ENCODE measurements at places on chromosomes 11 and 22.

- no peak for DNase-seq
Measured at GRCh38 chr11:35313760-35314153, 105.6 kb downstream of the SLC1A2 start.

DNA sequence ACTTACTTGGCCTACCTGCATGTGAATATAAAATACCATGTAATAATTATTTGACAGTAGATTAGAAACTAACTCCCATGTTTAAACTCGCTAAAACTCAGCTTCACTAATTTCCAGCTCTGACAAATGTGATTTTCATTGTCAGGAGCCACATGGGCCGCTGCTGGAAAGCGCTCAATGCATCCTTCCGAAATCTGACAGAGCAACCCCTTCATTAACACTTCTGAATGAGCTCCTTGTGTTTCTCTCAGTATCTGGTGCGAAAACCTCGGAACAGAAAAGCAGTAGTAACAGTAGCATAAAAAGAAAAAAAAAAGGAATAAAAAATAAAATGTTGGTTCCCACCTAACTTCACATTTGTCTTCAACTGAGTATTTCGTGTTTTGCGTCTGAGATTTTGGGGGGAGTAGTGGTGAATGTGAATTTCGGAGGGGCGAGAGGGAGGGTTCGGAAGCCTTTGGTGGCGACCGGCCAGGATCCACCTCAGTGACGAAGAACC lies 710 bp downstream of the MTCH2 start:
- DNase-seq = no peak

DNA sequence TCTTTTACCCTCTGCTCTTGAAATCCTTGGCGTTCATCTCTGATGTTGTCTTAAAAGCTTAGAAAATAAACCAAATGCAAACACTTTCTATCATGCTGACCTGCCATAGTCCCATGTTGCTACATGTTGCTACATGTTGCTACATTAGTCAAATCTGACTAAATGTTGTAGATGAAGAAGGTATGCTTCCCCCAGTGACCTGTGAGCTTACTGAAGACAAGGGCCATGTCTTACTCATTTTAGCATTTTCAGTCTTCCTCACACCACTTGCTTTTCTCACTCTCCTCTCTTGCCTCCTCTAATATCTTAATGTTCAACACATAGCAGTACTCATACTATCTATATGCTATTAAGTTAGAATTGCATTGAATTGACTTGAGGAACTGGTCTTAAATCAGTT lies 346.4 kb upstream of the MTNR1B start:
- no peak for DNase-seq

DNA sequence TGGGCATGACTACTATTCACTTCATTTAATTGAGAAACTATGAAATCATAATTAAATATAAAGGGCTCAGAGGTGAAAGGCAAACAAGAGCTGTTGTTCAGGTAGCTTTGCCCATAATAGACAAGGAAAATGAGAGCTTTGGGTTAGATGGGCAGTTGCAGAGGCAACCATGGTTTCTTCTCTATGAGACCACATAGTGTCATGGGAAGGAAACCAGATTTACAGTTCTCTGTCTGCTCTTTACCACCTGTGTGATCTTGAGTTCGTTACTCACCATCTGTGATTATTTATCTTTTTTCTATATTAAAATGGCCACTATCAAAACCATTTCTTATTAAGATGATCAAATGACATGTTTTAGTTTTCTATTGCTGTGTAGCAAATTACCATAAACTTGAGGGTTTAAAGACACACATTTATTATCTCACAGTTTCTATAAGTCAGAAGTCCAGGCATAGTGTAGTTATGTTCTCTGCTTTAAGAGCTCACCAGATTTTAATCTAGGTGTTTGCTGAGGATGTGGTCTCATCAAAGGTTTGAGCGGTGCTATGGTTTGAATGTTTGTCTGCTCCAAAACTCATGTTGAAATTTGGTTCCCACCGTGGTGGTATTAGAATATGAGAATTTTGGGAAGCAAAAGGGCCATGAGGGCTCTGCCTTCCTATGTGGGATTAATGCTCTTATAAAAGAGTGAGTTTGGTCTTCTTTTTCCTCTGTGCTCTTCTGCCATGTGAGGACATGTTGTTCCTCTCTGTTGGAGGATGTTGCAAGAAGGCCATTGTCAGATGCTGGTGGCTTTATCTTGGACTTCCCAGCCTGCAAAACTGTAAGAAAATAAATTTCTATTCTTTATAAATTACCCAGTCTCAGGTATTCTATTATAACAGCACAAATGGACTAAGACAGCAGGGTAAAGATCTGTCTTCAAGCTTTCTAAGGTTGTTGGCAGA lies 38.2 kb downstream of the OR2AG2 start:
- no peak for DNase-seq

GRCh38 chr22:49763138-49763537 lies 64.5 kb downstream of the BRD1 start:
- DNase-seq = no peak

DNA sequence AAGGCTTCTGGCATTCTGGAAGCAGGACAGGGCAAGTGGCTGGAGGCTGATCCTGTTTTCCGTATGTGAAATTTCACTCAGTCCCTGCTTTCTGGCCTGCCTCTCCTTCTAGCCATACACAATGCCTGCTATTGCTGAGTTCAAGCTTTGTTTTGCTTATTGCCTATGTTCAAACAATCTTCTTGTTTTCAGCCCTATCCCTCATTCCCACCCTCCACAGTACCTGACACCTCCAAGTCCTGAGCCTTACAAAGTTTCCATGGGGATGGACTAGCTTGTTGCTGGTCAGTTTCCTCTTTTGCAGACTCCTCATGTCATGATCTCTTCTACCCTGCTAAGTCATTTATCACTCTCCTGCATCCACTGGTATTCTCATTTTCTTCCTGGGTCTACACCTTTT lies 38.1 kb downstream of the FAM76B start:
- no peak for DNase-seq

DNA sequence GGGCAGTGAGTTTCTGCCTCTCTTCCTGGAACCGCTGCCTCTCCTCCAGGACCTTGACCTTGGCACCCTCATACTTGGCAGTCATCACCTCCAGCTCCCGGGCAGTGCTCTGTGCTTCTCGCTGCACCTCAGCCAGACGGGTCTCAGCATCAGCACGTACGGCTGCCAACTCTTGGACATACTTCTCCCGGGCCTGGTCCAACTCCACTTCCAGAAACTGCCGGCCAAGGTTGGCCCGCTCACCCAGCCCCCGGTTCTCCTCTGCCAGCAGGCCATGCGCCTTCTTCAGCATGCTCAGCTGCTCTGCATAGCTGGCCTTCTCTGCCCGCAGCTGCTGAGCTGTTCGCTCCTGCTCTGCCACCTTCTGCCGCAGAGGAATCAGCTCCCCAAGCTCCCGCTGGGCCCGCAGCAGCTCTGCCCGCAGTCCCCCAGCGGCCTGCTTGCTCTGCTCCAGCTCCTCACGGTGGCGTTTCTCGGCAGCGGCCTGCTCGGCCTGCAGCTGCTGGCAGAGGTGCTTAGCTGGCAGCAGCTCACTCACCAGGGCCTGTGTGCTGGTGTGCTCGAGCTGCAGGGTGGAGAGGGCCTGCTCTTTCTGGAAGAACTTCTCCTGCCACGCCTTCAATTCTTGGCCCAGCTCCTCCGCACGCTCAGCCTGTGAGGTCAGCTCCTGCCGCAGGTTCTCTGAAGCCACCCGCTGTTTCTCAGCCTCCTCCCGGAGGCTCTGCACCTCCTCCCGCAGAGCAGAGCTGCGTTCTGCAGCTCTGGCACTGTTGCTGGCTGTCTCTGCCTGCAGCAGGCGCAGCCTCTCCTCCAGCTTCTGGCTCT lies 14.4 kb downstream of the IL18BP start:
- no peak for DNase-seq

GRCh38 chr11:121431820-121432526 lies 20.1 kb upstream of the SORL1 start:
- DNase-seq = no peak

GRCh38 chr11:32430568-32431381 lies 4.6 kb downstream of the WT1 start:
- no peak for DNase-seq

DNA sequence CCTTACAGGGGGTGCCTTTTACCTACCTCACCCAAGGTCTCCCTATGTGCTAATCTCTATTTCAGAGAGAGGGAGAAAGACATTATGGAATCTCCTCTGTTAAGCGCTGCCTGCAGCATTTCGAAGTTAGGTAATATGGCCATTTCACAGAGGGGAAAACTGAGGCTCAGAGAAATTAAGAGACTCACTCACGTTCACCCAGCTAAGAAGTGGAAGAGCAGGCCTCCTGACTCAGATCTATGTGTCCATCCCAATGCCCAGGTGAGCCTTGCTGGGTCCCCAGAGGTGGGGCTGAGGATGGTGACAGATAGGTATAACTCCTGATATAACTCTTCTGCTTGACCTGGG lies 147.0 kb downstream of the FBXO7 start:
- no peak for DNase-seq

- DNase-seq = no peak
Measured at GRCh38 chr22:50416996-50417395, 57.8 kb downstream of the SBF1 start.

GRCh38 chr22:41123151-41123550 lies 30.8 kb downstream of the EP300 start:
- DNase-seq = no peak

- DNase-seq = no peak
Measured at GRCh38 chr11:16812274-16812673, 73.8 kb downstream of the C11orf58 start.

DNA sequence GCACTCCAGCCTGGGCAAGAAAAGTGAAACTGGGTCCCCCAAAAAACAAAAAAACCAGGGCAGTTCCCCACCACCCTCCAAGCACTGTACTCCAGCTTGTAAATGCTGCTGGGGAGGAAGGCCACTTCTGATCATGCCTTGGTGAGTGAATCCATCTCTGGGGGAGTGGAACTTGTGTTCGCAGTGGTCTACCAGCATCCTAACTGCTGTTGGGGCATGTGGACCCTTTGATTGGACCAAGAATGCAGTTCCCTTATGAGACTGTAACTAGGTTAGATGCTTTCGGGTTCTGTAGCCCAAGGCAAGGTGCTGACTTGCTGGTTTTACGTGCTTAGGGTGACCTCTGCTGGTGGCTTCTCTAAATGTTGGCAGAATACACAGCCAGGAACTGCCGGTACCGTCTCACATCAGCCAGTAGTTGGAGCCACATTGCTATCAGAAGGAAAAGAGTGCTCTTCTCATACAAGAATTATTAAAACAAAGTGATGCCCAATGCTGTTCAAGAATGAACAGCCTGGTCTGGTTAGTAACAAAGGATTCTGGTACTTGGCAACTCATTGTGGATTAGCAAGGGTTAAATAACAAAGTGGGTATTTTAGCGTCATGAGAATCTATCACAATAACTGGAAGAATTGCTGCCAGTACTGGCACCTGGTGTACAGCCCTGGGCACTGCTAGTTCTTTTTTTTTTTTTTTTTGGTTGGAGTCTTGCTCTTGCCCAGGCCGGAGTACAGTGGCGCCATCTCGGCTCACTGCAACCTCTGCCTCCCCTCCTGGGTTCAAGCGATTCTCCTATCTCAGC lies 13.0 kb downstream of the EIF1AD start:
- peak; percentile 80 for DNase-seq

DNA sequence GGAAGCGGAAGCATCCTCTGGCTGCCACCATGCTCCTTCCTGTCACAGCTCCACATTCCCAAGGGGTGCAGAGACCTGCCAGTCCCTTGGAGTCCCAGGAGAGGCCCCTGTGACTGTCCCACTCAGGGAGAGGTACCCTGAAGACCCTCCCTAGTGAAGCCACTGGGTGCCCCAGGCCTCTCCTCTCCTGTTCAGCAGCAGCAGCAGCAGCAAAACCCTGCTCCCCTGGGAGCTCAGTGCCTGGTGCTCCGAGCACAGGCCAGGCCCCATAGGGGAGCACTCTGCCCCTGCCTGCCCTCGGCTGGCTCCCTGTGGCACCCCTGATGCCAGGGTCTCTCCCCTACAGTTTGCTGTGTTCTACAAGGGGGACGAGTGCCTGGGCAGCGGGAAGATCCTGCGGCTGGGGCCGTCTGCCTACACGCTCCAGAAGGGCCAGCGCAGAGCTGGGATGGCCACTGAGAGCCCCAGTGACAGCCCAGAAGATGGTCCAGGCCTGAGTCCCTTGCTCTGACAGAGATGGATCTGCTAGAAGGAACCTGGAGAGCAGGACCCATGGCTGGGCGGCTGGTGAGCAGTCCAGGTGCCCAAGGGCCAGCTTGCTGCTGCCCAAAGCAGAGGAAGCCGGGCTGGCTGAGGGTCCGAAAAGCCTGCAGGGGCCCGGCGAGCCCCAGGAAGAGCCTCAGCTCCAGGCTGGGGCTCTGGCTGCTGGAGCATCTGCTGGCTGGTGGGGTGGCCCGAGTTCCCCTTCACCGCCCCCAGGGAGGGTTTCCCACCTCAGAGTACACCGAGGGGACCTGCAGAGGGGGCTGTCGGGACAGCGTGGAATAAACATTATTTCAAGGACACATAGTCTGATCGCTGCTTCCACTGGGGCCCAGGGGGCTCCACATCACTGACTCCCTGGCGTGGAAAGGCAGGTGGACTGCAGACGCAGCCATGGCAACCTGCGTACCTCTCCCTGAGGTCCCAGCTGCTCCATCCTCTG lies 21.3 kb downstream of the TRMU start:
- DNase-seq = no peak

- no peak for DNase-seq
Measured at GRCh38 chr11:130171534-130171933, 12.0 kb downstream of the ST14 start.

GRCh38 chr22:20128902-20129746 lies 2.5 kb upstream of the ZDHHC8 start:
- no peak for DNase-seq

DNA sequence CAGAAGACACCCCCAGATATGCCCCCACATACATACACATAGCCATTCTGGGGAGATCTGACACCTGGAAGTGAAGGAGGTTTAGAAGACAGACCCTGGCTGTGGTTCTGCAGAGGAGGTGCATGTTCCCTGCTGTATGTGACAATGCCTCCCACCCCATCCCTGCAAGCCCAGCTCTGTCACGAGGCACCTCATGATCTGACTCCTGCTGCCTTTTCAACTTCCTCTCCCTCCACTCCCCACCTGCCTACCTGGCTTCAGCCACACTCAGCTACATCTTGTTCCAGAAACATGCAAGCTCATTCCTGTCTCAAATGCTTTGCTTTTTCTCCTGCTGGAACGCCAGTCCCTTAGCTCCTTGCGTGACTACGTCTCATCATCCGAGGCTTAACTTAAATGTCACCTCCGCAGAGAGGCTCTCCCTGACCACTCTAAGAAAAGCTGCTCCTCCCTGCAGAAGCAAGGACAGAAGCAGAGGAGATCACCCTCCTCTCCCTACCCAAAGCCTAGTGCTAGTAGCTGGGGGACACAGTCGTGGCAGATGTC lies 114.5 kb downstream of the FEZ1 start:
- DNase-seq = no peak

DNA sequence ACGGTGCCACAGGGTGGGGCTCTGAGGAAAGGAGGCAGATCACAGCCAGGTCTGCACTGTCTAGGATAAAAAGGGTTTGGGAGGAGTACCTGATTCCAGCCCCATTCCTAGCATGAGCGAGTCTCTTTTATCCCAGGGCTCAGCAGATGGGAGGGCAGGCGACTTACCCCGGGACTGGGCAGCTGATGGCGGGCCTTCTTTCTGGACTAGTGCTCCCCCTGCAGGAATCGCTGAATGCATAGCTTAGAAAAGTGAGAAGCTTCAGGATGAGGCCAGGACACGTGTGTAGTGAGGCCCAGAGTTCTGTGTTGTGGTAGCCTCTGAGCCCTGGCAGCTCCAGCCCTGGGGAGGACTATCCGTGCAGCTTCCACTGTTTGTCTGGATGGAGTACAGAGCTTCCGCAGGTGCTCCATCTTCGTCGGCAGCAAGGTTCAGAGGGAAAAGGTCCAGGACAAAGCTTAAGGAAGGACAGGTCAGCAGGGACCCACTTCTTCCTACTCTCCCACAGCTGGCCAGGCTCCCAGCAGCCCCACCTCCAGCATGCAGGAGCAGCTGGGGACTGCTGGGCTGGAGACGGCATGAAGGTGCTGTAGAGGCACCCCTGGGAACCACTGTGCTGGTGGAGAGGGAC lies 30.4 kb downstream of the COMMD9 start:
- no peak for DNase-seq

Measured in stimulated activated CD4-positive, alpha-beta T cell treated with anti-CD3 and anti-CD28 coated beads, Interleukin-1b, Interleukin-23, amount 100 ng/mL, for 24 hours (primary cell).